Nephron progenitor cell (in vitro differentiated cells): ENCODE measurements at places on chromosomes 4 and X.

- no peak for DNase-seq
Observed at GRCh38 chrX:19750028-19750782, 137.2 kb downstream of the SH3KBP1 start.

GRCh38 chr4:87851953-87852352 lies 19.2 kb downstream of the MEPE start:
- no peak for DNase-seq

GRCh38 chr4:146095091-146095690 lies 80.3 kb upstream of the LSM6 start:
- peak; percentile 44 for DNase-seq

GRCh38 chrX:54049801-54050200 lies 5.5 kb upstream of the PHF8 start:
- no peak for DNase-seq

DNA sequence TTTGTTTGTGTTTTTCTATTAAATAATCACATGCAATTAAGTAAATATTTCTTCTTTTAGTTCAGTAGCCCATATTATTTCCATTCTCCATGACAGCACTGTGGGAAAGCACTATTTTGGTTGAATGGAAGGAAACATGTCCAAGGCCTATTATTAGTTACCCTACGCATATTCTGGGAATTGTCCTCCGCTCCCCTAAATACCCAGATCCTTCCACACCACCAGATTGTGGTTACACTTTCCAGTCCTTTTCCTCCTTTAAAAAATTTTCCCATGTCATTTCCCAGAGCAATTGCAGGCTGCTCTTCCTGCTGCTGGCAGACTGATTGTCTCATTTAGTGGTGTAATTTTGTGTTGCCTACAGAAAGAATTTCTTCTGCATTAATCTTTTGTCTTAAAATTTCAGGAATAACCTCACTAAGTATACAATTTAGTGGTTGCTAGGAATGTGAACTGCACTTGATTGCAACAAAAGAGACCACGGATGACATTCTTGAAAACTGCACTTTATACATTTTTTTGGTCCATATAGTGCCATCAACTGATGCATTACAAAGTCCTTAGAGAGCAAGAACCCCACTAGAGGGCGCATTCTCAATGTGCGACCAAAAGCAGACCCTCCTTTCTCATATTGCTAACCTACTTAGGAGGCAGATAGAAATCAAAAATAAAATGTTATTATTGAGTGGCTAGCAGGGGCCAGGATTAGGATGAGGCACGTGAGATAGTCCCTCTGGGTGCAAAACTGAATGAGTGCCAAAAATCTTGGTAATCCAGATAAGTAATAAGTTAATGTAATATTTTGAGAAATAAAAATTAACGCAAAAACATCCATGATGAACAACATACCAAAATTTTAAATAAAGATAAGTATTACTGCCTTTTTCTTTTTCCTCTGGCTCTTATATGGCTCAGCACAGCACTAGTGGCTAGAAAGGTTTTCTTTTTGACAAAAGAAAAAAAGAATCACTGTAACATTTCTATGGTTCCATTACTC lies 98.8 kb upstream of the IQCM start:
- DNase-seq, result peak; percentile 64

- DNase-seq, result no peak
Observed at GRCh38 chr4:184861047-184861446, 35.3 kb upstream of the ACSL1 start.

- no peak for DNase-seq
Observed at GRCh38 chrX:39117101-39117500, 315.8 kb downstream of the MID1IP1 start.

- no peak for DNase-seq
Observed at GRCh38 chr4:113406723-113407016, 354.9 kb downstream of the CAMK2D start.

GRCh38 chr4:126038502-126039144 lies 723.9 kb downstream of the FAT4 start:
- DNase-seq, result no peak

- no peak for DNase-seq
Observed at GRCh38 chr4:68748181-68748991, 67.4 kb upstream of the UGT2B10 start.

- DNase-seq, result no peak
Observed at GRCh38 chr4:5609306-5610007, 98.9 kb downstream of the EVC2 start.

GRCh38 chr4:157918036-157918832 lies 254.6 kb downstream of the GASK1B start:
- DNase-seq, result no peak

GRCh38 chrX:104084534-104085277 lies 8.7 kb upstream of the TMSB15C start:
- no peak for DNase-seq

DNA sequence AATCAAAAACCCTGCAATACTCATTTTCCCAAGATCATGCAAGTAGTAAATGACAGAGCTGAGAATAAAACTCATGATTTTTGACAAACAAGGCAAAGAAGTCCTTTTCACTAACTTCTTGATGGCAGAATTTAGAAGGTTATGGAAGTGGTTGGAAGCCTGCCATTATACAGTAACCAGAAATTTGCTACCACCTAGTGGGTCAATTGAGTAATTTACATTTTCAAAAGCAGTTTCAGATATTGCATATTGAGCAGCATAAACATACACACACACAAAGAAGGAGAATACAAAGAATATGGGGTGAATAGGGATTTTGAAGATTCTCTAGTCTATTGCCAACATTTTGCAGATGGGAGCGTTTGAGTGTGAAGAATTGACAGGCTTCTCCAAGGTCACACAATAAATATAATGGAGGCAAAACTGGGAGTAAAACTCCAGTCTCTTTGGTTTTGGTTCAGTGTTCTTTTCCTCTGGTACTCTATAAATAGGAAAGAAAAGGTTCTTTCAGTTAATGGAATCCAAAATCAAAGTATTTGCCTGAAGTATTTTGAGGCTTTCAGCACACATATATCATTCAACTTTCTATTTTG lies 70.2 kb downstream of the GC start:
- DNase-seq, result no peak

- no peak for DNase-seq
Observed at GRCh38 chrX:56385336-56385735, 153.2 kb downstream of the KLF8 start.

DNA sequence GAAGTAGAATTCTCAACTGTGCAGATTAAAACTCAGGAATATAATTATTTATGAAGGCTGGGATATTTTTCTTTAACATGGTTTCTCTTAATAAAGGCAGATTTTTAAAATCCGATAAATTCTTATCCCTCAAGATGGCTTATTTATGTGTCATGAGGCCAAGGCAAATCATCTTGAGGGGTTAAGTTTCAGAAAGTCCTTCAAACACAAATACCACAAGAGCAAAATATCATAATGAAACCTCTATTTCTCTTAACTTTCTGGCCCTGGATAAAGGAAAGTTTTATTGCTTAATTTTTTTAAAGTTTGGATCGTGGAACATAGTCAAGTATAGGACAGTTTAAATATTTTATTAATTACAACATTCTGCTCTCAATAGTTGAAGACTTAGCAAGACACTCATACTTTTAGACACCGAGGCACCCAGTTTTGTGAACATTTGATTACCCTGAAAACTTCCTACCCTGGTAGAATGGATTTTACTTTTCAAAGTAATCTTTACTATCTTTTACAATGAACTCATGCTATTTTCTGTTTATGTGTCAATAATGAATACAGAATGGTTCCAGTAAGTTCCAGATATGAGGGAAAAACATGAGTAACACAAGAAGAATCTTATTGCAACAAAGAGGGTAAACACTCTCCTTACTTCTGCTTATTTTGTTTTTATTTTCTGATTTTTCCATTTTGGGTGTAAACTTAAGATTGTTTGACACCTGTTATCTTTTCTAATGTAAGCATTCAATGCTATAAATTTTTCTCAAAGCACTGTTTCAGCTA lies 200.7 kb upstream of the IL15 start:
- no peak for DNase-seq

DNA sequence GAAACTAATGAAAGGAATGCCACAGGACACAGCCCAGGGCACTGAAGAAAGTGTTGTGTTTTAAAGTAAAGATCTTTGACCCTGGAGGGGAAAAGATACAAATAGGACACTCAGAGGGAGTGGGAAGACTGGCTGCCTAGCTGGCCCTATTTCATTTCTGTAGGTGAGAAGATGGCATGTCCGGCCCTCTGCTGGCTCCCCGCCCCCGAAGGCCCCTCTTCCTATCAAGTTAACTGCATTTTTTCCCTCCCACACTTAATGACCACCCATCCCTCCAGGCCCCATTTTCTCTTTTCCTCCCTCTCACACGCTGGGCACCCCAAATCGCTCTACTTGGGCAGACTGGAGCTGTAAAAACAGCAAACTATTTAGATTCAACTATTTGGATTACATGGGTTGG lies 5.5 kb upstream of the TRIM75 start:
- peak; percentile 6 for DNase-seq

DNA sequence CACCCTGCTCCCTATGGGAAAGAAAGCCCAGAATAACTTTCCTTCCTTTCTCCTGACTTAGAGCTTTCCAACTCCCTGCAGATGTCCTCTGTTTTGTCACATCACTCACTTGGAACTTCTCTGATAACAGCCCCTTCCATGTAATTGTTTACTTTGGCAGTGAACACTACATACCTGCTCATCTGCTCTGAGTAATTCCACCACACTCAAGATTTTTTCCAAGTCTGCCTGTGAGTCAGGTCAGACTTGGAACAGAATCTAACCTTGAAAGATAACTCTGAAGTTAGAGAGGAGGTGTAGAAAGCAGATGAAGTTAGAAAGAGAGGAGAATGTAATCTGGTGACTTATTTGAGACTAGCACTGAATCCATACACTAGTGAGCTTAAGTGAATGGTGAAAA lies 7.4 kb downstream of the MAGEB10 start:
- DNase-seq, result no peak

GRCh38 chr4:132169660-132170059 lies 979.4 kb upstream of the PCDH10 start:
- peak; percentile 4 for DNase-seq

- DNase-seq, result no peak
Observed at GRCh38 chr4:23877758-23878229, 12.1 kb downstream of the PPARGC1A start.

- no peak for DNase-seq
Observed at GRCh38 chr4:120857312-120857711, 65.2 kb downstream of the PRDM5 start.

GRCh38 chr4:24646798-24647460 lies 62.6 kb upstream of the DHX15 start:
- no peak for DNase-seq
